T-cell (primary cell): ENCODE measurements at places on chromosomes 7 and 10.
A peak's percentile ranks its signal among the peaks of the same experiment; 100 is the strongest.

GRCh38 chr10:90344226-90344625, 513.6 kb downstream of the HTR7 start:
- DNase-seq: no peak

GRCh38 chr10:31822616-31823318, 105.9 kb downstream of the ARHGAP12 start:
- DNase-seq: no peak

DNA sequence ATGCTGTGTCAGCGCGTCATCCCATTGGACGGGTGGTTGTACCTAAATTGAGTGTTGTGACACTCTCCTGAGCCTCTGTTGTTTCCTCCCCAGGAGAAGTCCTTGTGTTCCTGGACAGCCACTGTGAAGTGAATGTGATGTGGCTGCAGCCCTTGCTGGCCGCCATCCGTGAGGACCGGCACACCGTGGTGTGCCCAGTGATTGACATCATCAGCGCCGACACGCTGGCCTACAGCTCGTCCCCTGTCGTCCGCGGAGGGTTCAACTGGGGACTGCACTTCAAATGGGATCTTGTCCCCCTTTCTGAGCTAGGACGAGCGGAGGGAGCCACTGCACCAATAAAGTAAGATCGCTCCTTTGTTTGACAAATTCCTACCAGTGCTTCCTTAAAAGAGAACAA, 82.5 kb downstream of the GALNT11 start:
- no peak for DNase-seq

DNA sequence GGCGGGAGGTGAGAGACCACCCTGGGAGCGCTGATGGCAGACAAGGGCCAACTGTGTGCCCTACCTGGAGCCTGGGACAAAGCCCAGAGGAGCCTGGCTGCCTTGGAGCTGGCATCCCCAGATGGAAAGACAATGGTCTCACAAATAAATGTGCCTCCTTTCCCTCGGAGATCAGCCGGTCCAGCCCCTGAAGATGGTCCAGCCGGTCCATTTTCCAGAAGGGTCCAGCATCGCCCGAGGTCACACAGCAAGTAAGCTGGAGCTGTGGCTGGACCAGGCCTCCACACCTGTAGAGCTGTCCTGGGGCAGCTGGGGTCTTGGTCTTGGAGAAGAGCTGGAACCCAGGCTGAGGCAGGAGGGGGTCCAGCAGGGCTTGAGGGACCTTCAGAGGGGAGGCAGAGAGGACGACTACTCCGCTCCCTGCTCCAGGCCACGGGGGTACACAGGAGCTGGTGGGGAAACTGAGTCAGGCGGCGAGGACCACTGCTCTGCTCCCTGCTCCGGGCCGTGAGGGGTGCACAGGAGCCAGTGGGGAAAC, 3.6 kb downstream of the ELFN1 start:
- DNase-seq: no peak

- no peak for DNase-seq
These were observed 10.7 kb downstream of the LZTS2 start for GRCh38 chr10:101010329-101010728.

DNA sequence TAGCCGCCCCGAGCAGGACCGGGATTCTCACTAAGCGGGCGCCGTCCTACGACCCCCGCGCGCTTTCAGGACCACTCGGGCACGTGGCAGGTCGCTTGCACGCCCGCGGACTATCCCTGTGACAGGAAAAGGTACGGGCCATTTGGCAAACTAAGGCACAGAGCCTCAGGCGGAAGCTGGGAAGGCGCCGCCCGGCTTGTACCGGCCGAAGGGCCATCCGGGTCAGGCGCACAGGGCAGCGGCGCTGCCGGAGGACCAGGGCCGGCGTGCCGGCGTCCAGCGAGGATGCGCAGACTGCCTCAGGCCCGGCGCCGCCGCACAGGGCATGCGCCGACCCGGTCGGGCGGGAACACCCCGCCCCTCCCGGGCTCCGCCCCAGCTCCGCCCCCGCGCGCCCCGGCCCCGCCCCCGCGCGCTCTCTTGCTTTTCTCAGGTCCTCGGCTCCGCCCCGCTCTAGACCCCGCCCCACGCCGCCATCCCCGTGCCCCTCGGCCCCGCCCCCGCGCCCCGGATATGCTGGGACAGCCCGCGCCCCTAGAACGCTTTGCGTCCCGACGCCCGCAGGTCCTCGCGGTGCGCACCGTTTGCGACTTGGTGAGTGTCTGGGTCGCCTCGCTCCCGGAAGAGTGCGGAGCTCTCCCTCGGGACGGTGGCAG, at the start of gene MGMT:
MGMT (plus strand) TSS at position 539 of the 656 bp plus-strand sequence.
- DNase-seq: peak; percentile 98

- DNase-seq: no peak
These were observed 94.0 kb downstream of the SORBS1 start for GRCh38 chr10:95467162-95467599.

GRCh38 chr10:103581499-103581898, 88.0 kb downstream of the NEURL1 start:
- no peak for DNase-seq

DNA sequence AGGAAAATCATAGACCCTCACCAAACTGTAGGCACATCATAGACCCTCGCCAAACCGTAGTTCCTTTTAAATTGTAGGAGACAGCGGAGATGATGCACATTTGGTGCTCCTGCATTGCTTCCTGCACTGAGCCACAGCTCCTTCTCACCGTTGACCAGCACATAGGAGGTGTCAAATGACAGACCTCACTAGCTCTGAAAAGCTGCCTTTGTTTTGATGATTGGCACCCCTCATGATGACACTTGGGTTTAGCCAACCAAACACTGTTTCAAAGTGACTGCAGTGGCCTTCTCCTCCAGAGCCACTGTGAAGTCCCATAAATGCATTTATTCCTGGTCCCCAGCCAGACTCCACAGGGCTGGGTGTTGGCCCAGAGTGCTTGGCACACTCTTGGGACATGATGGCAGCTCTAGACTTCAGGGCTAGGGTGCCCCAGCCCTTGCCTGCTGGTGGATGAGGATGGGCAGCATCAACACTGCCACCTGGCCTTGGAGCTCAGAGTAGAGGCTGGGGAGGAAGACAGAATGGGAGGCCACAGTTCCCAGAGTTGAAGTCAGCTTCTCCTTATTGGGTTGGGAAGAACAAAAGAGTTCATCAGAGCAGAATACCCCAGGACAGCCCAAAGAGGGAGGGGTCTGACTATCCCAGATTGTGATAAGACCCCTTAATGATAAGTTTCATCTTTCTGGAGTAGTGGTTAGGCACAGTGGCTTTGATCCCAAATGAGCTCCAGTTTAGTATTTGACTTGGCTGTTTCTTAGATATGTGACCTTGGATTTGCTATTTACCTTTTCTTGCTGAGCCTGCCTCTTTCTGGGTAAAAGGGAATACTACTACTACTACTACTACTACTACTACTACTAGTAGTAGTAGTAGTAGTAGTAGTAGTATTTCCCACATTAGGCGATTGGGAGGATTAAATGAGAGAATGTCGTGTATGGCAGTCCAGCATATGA, 75.3 kb downstream of the MTPN start:
- no peak for DNase-seq

- no peak for DNase-seq
These were observed 401.7 kb upstream of the AUTS2 start for GRCh38 chr7:69196593-69196992.

- DNase-seq: no peak
These were observed 1.2 kb downstream of the SGCE start for GRCh38 chr7:94654783-94655125.

- DNase-seq: peak; percentile 39
These were observed 44.8 kb upstream of the DMBT1 start for GRCh38 chr10:122515588-122516231.

DNA sequence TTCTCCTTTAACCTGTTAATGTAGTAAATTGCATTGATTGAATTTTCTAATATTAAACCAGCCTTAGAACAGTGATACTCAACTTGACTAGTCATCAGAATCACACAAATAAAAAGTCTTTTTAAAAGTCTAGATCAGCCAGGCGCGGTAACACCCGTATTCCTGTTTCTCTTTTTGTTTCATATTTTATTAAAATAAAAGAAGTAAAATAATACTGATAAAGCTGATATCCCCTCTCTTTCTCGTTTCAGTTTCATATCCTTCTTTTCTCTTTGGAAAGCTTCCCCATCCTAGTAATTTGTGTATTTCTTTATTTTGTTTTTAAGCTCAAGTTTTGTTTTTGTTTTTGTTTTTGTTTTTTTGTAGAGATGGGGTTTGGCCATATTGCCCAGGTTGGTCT, 9.3 kb downstream of the SMO start:
- DNase-seq: no peak

DNA sequence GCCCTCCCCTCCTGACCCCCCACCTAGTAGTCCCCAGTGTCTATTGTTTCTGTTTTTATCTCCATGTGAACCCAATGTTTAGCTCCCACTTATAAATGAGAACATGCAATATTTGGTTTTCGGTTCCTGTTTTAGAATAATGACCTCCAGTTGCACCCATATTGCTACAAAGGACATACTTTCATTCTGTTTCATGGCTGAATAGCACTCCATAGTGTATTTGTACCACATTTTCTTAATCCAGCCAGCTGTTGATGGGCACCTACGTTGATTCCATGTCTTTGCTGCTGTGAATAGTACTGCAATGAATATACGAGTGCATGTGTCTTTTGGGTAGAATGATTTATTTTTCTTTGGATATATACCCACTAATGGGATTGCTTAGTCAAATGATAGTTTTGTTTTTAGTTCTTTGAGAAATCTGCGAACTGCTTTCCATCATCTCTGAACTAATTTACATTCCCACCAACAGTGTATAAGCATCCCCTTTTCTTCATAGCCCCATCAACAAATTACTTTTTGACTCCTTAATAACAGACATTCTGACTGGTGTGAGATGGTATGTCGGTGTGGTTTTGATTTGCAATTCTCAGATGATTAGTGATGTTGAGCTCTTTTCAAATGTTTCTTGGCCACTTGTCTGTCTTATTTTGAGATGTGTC, 128.4 kb upstream of the PHYHIPL start:
- no peak for DNase-seq

- no peak for DNase-seq
These were observed 169.1 kb downstream of the EGFR start for GRCh38 chr7:55187701-55188491.

GRCh38 chr10:45553613-45554012, 119.0 kb downstream of the ZFAND4 start:
- no peak for DNase-seq

- no peak for DNase-seq
These were observed 40.0 kb upstream of the LOXL4 start for GRCh38 chr10:98307916-98308541.

DNA sequence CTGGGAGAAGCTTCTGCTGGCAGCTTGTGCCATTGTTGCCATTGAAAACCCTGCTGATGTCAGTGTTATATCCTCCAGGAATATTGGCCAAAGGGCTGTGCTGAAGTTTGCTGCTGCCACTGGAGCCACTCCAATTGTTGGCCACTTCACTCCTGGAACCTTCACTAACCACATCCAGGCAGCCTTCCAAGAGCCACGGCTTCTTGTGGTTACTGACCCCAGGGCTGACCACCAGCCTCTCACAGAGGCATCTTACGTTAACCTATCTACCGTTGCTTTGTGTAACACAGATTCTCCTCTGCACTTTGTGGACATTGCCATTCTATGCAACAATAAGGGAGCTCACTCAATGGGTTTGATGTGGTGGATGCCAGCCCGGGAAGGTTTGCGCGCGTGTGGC, 220.7 kb downstream of the ADK start:
- DNase-seq: no peak

DNA sequence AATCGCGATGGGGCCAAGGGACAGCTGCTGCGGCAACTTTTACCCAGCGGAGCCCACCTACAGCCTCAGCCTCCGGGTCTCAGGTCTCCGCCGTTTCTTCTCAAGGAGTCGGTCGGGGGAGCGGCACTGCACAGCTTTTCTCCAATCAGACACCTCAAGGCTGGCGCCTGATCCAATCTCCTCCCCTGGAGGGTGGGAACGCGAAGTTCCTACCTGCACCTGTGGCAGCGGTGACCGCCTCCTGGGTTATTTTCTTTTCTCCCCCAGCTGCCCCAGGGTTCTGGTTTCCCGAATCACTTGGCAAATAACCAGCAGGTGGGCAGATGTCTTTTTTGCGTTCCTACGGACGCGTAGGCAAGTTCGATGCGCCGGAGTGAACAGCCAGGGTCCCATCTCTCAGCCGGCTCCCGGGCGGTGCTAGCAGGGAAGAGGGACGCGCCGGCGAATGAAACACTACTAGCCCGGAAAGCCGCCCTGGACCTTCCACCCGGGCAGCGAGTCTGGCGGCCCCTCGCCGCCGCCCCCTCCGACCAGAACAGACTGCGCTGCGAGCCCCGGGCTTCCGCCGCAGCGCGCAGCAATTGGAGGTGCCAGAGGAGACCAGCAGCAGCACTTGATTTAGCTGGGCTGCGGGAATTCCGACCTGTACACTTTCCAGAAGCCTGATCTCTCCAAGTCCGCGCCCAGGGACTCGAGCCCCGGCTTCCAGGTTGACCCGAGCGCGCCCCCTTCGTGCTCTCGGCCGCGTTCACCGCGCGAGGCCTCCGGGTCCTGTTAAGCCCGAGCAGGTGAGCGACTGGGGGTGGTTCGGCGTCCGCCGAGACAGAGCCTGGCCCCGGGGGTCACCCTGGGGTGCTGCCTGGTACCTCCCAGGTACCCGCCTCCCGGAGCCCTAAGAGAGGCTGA, at the start of gene PRR15:
PRR15 (plus strand) TSS at position 246 of the 906 bp plus-strand sequence. CDS start 2,495 bp downstream, outside the sequence.
- no peak for DNase-seq

DNA sequence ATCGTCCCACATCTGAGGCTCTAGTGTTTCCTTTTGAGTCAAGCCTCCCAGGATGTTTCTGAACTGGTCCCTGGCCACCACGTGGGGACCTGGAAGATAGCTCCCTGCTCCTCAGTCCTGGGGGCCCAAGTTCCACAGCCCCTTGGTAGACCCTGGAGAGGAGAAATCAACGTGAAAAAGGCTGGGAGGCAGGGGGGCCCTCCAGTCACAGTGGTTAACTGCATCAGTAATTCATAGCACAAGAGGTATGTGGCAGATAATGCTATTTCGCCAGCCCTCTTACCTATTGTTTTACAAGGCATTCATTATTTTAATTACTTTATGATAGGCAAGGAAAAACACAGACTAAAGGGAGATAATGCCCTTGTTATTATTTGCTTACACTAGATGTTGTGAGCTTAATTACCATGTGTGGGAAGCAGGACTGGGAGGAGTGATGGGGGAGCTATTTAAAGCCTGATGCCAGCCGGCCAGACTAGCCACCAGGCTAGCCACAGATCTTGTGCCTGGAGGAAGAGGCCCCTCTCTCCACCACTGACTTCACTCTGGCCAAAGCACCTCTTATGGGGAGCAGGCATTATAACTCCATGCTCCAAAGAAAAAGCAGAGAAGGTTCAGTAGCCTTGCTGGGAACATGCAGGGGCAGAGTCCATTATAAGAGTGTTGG, 230.7 kb downstream of the KCNMA1 start:
- no peak for DNase-seq

DNA sequence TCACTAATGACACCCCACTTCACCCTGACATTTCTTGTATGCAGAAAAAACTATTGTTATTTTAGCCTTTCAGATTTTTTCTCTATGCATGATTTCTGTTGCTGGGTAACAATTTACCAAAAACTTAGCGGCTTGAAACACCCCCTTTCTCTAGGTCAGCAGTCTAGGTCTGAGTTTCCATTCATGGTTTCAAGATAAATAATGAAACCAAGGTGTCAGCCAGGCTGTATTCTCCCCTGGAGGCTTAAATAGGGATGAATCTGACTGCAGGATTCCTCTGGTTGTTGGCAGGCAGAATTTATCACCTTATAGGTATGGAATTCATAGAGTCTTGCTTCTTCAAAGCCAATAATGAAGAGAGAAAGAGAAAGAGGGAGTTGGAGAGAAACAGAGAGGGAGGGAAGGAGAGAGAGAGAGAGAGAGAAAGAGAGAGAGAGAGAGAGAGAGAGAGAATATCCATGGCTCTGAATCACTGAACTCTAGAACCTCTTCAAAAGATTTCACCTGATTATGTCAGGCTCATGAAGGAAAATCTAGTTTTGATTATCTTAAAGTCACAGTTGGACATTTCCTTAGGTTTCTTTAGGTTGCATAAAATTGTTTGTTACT, 1224.6 kb upstream of the LRRTM3 start:
- DNase-seq: no peak
